ENCODE measurements at places on chromosomes 4 and X.

- no peak for DNase-seq
Measured at GRCh38 chrX:131306601-131307000, 17.5 kb upstream of the IGSF1 start.

DNA sequence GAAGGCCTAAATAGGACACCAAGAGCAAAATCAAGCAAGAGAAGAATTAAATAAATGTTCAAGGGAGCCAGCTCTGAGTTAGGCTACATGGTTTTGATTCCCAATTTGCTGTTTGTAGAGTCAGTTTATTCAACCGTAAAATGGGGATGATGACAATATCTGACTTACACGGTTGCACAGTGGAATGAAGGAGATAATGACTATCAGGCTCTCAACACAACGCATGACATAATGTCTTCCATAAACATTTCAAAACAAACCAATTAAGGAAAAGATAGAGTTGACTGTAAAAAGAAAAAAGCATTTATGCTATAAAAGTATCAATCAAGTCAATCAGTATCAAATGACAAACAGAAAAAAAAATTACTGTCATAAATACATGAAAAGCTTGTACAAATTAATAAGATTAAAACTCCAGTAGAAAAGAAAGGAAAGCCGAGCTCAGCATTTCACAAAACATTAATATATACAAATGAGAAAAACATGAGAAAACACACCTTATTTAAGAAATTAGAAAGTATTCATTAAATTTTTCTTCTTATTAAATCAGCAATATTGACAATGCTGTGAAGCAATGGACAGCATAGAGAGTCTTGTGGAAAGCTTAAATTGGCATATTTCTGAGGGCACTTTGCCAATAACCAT lies 179.0 kb downstream of the SCFD2 start:
- DNase-seq = no peak

DNA sequence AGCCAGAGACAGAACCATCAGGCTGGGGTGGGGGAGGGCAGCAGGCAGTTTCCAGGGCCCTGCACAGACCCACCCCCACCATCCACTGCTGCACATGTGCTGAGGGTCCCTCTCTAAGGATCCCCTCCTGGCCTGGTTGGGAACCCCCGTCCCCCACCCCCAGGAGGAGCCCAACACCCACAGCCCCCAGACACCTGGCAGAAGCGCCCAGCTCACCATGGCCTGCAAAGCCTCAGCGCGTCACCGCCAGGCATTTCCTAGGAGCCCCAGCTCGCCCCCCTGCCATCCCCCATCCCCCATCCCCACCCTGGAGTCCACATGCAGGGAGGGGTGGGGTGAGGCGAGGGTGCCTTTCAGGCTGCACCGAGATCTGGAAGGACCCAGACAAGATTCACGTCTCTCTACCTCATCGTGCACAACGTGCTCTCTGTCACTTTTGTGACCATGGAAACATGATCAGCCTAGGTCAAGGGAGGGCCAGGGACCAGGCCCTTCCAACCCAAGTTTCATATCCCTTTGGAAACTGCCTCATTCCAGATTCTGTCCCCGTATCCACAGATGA lies 9.3 kb downstream of the MXD4 start:
- DNase-seq = no peak

GRCh38 chr4:139689093-139689722 lies 23.6 kb downstream of the MGST2 start:
- no peak for DNase-seq

- DNase-seq = no peak
Measured at GRCh38 chr4:159191989-159192388, 89.1 kb downstream of the RAPGEF2 start.

DNA sequence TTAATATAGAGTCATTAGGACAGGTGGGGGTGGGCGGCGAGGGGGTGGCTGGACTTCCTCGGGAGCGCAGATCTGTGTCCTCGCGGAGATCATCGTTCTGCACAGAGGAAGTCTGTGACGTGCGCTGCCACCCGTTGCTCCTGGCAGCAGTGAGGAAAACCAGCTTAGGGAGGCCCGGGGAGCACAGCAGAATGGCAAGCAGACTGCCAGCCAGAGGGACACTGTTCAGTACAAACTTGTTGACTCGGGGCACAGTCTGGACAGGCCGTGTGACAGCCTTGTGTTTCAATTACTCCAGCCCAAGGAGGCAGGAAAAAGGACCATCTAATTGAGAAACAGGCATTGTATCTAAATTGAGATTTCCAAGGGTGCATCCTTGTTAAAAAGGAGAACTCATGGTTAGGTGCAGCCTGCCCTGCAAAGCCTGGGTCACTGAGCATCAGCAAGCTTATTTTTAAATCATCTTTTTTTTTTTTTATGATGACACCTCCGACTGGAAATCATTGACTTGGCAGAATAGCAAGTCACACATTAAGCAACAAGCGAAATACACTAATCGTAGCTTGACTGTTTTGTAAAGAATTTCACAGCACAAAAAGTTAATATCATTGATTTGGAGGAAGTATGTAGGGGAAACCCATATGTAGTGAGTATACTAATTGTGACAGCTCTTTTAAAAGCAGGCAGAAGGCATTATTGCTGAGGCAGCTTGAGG lies 512.0 kb upstream of the FAT1 start:
- no peak for DNase-seq

- DNase-seq = no peak
Measured at GRCh38 chr4:178387756-178388155, 945.5 kb upstream of the AGA start.

DNA sequence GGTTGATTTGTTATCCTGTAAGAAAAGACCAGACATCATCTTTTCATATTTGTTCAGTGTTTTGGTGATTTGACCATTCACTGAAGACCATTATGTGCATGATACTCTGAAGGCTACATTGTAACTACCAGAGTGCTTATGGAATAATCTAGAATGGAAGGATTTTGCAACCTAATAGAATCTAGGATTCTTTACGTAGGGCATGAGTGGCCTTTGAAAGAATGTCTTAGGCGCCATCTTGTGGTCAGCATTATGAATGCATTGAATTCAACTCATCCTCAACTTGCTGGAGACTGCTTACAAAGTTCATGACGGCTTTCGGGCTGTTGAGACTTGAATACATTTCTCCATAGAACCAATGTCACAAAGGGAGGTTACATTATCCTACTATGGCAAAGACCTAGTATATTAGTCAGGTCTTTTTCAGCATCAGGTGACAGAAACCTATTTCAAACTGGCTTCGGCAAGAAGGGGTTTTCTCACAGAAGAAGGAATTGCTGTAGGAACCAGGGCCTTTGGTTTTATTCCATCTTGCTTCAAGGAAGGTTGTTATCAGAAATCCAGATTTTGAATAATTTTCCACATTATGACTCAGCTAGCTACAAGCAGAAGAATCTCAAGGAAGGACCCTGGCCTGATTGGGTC lies 104.1 kb downstream of the GPAT3 start:
- DNase-seq = no peak

GRCh38 chr4:149638073-149638472 lies 177.6 kb downstream of the IQCM start:
- peak; percentile 55 for DNase-seq

DNA sequence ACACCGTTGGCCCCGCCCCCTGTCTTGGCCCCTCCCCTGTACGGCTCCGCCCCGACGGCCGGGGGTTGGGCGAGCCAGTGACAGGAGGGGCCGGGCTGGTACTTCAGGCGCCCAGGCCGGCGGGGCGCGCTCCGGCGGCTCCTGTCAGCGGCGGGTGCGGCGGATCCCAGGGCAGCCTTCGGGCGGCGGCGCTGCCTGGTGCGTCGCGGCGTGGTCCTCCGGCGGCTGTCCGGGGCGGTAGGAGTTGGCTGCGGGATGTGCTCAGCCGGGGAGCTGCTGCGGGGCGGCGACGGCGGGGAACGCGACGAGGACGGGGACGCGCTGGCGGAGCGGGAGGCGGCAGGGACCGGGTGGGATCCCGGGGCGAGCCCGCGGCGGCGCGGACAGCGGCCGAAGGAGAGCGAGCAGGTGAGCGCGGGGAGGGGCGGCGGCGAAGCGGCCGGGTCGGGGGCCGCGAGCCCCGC lies at the start of gene FAM241A:
TSS of gene FAM241A (plus strand) at position 129 of the 464 bp plus-strand sequence. CDS start at position 256, 127 bp downstream.
- peak; percentile 14 for DNase-seq

DNA sequence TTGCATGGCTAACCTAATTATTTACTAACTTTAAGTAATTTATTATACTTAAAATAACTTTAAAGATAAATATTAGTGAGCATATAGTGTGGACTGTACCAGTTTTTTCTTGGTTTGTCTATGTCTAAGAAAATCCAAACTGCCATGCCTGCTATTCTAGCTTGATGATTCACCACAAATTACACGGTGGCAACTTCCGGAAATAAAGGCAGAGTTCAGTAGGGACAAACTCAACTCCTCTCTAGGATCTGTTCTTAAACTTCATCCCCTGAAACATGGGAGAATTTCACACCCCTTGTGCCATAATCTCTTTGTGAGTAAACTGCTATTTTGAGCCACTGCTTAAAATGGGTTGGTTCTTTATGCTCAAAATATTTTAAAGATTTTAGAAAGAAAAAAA lies 213.6 kb upstream of the NRK start:
- DNase-seq = no peak

- DNase-seq = no peak
Measured at GRCh38 chr4:170047771-170048354, 21.7 kb upstream of the MFAP3L start.

DNA sequence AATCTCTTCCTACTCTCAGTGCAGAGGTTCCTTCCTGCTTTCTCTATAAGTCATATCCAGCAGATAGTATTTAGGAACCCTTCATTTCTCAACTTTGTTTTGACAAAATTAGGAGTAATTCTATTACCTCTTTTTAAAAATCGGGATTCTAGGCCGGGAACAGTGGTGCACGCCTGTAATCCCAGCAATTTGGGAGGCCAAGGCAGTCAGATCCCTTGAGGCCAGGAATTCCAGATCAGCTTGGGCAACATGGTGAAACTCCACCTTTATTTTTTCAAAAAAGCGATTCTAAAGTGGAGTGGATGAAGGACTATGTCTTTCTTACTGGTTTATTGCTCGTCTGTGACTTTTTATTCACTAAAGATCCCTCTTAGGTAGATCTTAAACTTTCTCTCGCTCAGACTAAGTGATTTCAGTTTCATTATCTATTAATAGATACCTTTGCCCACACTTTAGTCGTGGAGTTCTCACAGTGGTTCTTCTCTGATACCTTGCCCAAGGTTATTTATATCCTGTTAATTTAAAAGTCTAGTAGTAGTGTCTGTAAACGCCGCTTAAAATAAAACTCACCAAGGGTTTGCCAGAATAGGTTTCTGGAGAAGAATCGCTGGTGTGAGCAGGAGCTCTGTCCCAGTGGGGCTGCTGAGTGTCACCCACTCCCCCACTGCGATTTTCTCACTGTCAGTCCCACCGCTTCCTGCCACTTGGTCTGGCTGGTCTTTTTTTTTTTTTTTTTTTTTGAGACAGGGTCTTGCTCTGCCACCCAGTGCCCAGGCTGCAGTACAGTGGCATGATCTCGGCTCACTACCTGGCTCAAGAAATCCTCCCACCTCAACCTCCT lies 27.0 kb upstream of the TMEM131L start:
- DNase-seq = no peak

- peak; percentile 80 for DNase-seq
Measured at GRCh38 chr4:26206339-26206738, 114.5 kb upstream of the RBPJ start.

DNA sequence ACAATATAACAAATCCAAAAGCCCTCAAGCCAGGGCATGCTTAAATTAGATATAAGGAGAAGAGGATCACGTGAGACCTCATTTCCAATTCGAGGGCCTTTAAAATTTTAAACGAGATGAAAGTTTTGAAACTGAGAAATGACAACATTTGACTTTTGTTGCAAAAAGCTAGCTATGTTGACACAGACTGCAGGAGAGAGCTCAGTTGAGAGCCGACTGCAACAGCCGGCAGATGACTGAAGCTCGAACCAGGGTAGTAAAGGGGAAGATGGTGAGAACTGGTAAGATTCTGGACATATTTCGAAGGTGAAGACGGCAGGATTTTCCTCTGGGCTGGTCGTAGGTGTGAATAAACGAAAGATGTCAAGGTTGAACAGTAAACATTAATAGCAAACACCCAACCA lies 773 bp downstream of the PRMT9 start:
- DNase-seq = no peak

- DNase-seq = peak; percentile 22
Measured at GRCh38 chrX:154600759-154601374, 15.9 kb downstream of the CTAG1A start.

GRCh38 chrX:100720301-100720700 lies 11.6 kb downstream of the SYTL4 start:
- no peak for DNase-seq

GRCh38 chr4:89703829-89704590 lies 133.0 kb downstream of the SNCA start:
- no peak for DNase-seq

- no peak for DNase-seq
Measured at GRCh38 chrX:153620576-153620975, 21.6 kb upstream of the CCNQ start.

GRCh38 chr4:146202665-146203064 lies 11.7 kb upstream of the REELD1 start:
- DNase-seq = no peak

GRCh38 chr4:71186566-71187403 lies 152.0 kb upstream of the SLC4A4 start:
- DNase-seq = no peak

GRCh38 chrX:97481228-97481627 lies 597.5 kb downstream of the RPA4 start:
- DNase-seq = no peak

GRCh38 chr4:40205259-40206198 lies 8.7 kb downstream of the RHOH start:
- DNase-seq = no peak

DNA sequence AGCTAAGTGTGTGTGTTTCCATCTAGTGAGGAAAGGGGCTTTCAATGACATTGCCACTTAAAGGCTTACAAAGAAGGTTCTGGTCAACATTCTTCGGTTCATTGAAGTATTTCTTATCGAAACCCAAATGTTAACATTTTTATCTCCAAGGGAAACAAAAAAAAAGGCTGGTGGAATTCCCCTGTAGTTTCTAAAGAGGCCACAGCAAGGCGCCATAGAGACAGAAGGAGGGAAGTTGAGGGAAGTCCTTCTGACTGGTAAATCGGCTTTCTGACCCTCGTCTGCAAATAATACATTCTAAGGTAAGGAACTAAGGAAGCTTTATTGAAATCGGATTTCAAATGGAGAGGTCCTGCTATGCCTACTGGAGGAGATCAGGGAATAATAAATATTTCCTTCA lies 1.7 kb upstream of the ZFP42 start:
- no peak for DNase-seq

DNA sequence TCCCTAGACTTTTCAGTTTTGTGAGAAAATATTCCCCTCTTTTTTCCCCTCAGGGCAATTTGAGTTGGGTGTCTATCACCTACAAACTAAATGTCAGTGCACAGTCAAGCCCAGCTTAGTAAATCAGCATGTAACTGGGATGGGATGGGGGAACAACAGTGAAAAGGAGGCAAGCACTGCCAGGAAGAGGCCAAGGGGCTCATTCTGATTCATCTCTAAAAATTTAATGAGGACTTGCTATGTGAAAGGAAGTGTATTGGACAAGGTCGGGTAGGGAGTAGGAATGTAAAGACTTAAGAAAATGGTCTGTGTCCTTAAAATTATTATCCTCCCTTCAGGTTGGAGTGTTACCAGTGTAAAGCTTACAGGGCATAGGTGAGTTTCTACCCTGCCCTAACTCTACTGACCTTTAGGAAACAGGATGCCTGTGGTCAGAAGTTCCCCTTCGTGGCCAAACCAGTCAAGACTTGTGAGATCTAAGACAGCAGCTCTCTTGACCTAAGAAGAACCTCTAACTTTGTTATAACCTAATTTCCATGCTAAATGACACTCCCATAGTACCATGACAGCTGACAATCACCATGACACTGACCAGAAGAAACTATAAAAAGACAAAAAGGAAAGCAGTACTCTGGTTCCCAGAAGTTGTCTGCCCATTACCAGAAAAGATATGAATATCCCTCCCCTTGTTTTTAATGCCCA lies 194.4 kb upstream of the LDB2 start:
- DNase-seq = no peak
